Stimulated activated CD8-positive, alpha-beta memory T cell treated with anti-CD3 and anti-CD28 coated beads, Interleukin-2, amount 100 ng/mL, for 1 hour (primary cell): ENCODE measurements at places on chromosomes 4 and X.

DNA sequence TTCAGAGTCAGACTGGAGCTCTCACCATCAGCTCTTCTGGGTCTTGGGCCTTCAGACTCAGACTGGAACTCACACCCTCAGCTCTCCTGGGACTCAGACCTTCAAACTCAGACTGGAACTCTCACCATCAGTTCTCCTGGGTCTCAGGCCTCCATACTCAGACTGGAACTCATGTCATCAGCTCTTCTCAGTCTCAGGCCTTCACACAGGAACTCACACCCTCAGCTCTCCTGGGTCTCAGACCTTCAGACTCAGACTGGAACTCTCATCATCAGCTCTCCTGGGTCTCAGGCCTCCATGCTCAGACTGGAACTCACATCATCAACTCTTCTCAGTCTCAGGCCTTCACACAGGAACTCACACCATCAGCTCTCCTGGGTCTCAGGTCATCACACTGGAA lies 147.2 kb upstream of the MXRA5 start:
- DNase-seq = no peak

GRCh38 chrX:154441564-154441963 lies 2.4 kb upstream of the FAM50A start:
- DNase-seq = no peak

DNA sequence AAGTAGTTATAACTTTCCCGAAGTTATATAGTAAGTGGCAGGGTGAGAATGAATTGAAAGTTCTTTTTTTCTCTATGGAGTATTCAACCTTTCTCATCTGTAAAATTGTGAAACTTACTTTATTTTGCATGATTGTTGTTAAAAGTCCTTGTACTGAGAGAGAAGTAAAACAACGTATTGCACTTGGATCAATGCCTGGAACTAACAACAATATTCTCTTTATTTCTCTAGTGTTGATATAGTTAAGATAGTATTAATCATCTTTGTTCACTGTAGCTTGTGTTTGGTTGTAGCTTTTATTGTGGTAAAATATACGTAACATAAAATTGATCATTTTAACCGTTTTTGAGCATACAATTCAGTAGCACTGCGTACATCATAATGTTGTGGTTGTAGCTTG lies 48.7 kb downstream of the STIM2 start:
- no peak for DNase-seq

DNA sequence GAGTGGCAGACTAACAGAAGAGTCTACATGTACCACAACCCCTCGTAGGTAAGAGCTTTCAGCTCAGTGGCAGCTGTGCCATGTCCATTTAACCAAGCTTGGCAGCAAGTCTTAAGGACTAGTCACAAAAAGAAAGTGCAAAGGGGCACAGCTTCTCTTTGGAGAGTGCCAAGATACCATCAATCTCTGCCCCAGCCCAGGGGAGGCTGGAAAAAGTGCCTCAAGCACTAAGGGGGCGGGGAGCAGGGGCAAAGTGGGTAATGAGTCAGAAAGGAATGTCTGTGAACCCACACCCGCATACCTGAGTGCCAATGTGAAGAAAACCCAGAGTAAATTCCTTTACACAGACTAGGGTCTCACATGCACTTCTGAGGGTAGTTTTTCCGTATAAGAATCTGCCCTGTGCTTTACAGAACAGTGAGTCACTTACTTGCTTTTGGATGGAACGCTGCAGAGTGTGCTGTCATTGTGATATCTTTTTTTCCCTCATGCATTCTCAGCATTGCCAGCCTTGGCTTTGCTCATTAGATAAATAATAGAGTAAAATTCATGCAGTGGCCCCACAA lies 219.8 kb downstream of the ZNF674 start:
- DNase-seq = no peak

DNA sequence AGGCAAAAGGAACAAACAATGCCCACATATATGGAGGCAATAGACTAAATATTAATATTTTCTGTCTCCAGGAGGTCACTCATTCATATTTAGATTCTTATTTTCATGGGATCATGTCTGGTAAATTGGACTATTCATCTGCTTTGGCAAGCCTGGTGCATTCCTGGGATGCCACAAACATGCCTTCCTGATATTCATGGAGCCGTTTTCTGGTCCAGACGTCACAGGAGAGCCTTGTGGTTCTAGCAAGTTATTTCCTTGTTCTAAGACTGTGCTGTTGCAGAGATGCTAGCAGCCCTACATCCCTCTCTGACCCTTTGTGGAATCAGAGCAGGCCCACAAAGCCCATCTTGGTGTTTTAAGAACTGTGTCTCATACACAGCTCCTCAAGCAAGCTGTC lies 16.1 kb upstream of the EXOSC9 start:
- DNase-seq = no peak

DNA sequence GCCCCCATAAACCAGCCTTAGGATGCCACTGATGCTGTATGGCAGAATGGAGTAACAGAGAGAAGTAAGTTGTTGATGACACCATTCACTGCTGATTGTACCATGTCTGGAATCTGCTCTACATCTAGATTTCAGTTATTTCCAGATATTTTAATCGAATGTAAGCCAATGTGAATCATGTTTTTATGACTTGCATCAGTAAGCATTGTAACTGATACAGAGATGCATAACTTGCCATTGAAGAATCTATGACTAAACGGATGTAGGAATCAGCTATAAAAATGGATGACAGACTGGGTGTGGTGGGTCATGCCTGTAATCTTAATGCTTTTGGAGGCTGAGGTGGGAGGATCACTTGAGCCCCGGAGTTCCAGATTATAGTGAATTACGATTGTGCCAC lies 161.0 kb upstream of the GATB start:
- no peak for DNase-seq

- no peak for DNase-seq
These were observed 658 bp downstream of the SH3TC1 start for GRCh38 chr4:8199594-8200301.

DNA sequence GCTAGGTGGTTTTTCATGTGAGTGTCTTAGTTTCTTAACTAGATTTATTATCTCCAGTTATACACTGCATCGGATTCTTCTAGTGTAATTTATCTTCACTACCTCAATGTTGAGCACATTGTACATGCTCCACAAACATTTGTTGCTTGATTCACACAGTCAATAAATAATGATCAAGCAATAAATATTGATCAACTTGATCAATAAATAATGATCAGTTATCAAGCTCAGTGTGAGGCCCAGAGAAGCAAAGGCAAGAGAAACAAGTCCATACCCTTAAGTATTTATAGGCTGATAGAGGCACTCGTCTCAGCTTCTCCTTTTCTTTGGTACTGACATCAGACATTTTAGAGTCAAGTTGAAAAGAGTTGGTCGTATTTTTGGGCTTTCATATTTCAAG lies 5.1 kb upstream of the VBP1 start:
- no peak for DNase-seq

DNA sequence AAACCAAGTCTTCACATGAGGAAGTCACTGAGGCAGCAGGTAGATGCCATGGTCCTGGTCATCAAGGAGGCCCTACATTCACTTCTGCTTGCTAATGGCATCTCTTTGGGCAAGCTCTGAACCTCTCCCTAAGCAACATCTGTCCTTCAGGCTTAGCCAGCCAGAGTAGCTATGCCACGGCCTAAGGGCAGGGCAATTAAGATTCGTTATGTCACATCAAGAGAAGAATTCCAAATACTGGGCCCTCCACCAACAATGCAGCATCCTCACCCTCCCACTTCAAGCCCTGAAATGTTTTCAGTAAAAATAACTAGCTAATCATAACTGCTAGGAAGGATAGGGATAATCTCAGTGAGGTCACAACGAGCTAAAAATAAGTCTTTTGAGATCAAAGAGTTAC lies 120.7 kb upstream of the HCCS start:
- DNase-seq = no peak

- no peak for DNase-seq
These were observed 62.8 kb downstream of the SHISA3 start for GRCh38 chr4:42460043-42460442.

- no peak for DNase-seq
These were observed 6.3 kb upstream of the PPEF2 start for GRCh38 chr4:75908555-75908954.

- no peak for DNase-seq
These were observed 11.1 kb upstream of the FAM9C start for GRCh38 chrX:13055486-13055885.

GRCh38 chrX:67624325-67624724 lies 80.5 kb downstream of the AR start:
- DNase-seq = no peak

- no peak for DNase-seq
These were observed 18.9 kb upstream of the FBXW7 start for GRCh38 chr4:152554742-152555141.

DNA sequence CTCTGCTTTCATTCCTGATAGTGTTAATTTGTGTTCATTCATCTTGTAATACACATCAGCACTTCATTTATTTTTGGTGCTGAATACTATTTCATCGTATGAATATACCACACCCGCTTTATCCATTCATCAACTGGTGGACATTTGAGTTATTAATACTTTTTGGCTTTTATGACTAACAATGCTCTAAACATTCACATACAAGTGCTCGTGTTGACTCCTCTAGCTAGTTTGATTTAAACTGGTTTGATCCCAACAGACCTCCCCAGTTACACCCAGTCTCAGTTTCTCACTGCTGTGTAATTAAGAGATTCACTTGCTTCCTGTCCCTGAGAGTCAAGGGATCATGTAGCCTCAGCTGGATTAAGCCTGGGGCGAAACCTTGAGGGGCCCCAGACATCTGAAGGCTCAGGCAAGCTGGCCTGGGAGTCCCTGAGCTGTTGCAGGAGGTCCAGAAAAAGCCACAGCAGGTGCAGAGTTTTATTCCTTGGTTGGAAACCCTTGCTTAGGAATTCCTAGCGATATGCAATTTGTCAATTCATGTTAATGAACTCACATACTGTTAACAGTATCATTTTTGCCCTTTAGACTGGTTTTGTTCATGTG lies 52.8 kb upstream of the CLDN24 start:
- no peak for DNase-seq

GRCh38 chrX:49910344-49910743 lies 12.1 kb upstream of the CLCN5 start:
- no peak for DNase-seq

- DNase-seq = no peak
These were observed 449.8 kb upstream of the SMIM31 start for GRCh38 chr4:164304101-164304639.

DNA sequence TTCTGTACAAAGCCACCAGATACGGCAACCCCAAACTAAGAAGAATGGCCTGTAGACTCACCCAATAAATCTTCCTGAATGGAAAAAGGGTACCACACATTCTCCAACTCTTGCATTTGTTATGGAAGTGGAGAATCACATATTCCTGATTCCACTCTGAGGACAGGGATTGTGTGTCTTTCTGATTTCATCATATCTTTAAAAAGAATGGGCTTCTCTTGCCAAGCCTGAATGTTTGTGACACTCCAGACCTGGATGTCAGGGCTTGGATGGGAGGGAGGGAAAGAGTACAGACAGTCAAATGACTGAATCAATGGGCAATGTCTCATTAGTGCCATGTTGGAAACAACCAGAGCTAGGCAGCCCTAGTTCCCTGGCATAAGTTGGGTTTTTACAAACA lies 77.4 kb downstream of the PLAC1 start:
- no peak for DNase-seq

- no peak for DNase-seq
These were observed 35.5 kb upstream of the BMPR1B start for GRCh38 chr4:94722270-94722669.

DNA sequence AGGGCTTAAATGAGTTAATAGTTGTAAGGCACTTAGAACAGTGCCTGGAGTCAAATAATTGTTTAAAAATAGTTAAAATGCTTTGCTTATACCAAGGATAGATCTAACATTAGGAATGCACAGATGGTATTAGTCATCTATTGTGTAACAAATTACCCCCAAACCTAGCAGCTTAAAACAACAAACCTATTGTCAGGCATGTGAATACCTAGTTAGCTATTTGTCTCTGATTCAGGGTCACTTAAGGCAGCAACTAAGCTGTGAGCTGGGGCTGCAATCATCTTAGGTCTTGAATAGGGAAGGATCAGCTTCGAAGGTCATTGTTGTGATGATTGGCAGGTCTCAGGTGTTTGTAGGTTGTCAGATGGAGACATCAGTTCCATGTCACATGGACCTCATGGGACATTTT lies 42.4 kb upstream of the AGA start:
- DNase-seq = no peak

DNA sequence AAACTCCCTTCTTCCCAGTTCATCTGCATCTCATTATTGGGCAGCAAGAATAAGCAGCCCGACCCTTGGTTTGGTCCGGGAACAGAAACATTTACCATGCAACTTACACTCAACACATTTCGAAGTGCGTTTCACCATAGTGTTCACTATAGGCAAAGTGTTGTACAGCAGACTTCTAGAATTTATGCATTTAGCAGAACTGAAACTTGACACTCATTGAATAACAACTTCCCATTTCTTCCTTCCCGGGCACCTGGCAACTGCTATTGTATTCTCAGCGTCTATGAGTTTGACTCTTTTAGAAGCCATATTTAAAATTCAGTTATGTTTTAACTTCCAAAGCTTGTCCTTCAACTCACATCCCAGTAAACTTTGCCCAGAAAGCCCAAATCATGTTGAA lies 840.6 kb downstream of the NLGN4X start:
- DNase-seq = no peak

DNA sequence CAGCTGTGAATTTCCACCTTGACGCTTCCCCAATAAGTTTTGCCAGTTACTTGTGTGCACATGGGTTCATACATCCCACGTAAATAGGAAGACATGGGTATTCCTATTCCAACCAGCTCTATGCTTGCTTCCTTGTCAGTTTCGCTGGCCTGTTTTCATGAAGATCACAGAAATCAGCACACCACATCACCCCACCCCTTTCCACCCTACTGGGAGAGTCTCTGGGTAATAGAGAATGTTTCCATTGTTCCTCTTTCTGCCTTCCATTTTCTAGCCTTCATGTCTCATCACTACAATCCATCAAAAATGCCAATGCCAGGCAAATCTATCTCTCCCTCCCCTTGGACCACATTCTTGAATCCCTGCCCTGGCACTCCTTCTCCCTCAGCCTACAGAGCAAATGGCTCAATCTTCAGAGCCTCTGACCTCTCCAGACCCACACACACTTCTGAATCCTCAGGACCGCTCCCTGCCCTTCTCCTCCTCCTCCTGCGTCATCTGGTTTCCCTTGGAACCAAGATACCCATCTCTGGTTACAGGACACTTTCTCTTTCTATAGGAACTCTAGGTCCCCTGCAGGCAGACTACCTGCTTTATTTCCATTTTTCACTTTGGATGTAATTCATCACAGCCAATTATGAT lies 323.3 kb downstream of the DHX15 start:
- no peak for DNase-seq

DNA sequence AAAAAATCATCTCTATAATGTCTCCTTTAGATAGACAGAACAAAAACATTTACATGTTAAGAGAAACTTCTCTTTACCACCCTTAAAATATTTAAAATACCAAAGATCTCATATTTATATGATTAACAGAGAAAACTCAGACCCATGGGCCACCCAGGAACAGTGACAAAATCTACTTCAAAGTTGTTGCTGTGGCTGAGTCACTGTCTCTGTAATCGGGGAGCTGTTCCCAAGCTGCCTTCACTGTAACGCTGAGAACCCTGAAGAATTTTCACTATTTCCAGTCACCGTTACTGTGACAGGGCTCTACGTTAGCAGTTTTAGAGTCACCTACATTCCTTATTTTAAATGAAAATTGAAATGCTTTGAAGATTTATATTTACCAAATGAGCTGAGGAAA lies 9.0 kb upstream of the DAPP1 start:
- DNase-seq = no peak
